ENCODE measurements at places on chromosomes 3 and 15. TPM values are rescaled to one million over a fixed set of nuclear protein-coding genes. Genes with fewer than 3 reads are reported as not detected.

VIPR1 gene
- total RNA-seq = under 0.01 TPM

OR5K2 gene
- not detected for total RNA-seq

ARNT2 gene
- 72.8 TPM for total RNA-seq

TLE3 gene
- 104 TPM for total RNA-seq

SCN11A gene
- total RNA-seq = 0.25 TPM

NR2E3 gene
- not detected for total RNA-seq

CCR8 gene
- not detected for total RNA-seq

GOLGA8J gene
- total RNA-seq = not detected

AGBL1 gene
- total RNA-seq = 0.98 TPM

DPPA2 gene
- not detected for total RNA-seq

GOLGA6L2 gene
- not detected for total RNA-seq

ANKUB1 gene
- 0.25 TPM for total RNA-seq

TMEM40 gene
- not detected for total RNA-seq

LRRC49 gene
- 95.6 TPM for total RNA-seq

ARRDC4 gene
- 39.6 TPM for total RNA-seq

EPHA3 gene
- 105 TPM for total RNA-seq

NEO1 gene
- 151 TPM for total RNA-seq

ROBO1 gene
- total RNA-seq = 278 TPM

TMCO5A gene
- not detected for total RNA-seq

RPS17 gene
- total RNA-seq = 1,013 TPM

ADGRG7 gene
- under 0.01 TPM for total RNA-seq

GPR87 gene
- not detected for total RNA-seq

TMEM212 gene
- not detected for total RNA-seq

ITIH1 gene
- total RNA-seq = not detected

ZNF662 gene
- total RNA-seq = 15.0 TPM

SMCO1 gene
- total RNA-seq = not detected

GOLGA8R gene
- 0.49 TPM for total RNA-seq

FAM219B gene
- total RNA-seq = 41.3 TPM

MCTP2 gene
- total RNA-seq = 0.74 TPM

SKOR1 gene
- 0.25 TPM for total RNA-seq

CSPG5 gene
- total RNA-seq = 111 TPM

ASB14 gene
- not detected for total RNA-seq

ITPKA gene
- total RNA-seq = 1.2 TPM

TAGLN3 gene
- 105 TPM for total RNA-seq

IL17RB gene
- total RNA-seq = 2.2 TPM

RASGRF1 gene
- total RNA-seq = 3.7 TPM

ZNF80 gene
- not detected for total RNA-seq

GPR149 gene
- total RNA-seq = 1.7 TPM

PROS1 gene
- total RNA-seq = 7.6 TPM

ZPLD1 gene
- under 0.01 TPM for total RNA-seq

A4GNT gene
- not detected for total RNA-seq

CD96 gene
- total RNA-seq = 0.25 TPM

MESP1 gene
- total RNA-seq = 2.0 TPM

RTP4 gene
- not detected for total RNA-seq

PP2D1 gene
- total RNA-seq = not detected

SCAPER gene
- 77.7 TPM for total RNA-seq

LSAMP gene
- total RNA-seq = 97.1 TPM

MEGF11 gene
- 5.2 TPM for total RNA-seq

PARP15 gene
- total RNA-seq = 0.49 TPM

OSTN gene
- total RNA-seq = 6.9 TPM
